ENCODE measurements at places on chromosomes 1 and 21.

GRCh38 chr1:167288390-167289074 is 67.8 kb downstream of the POU2F1 start:
- no peak for DNase-seq

DNA sequence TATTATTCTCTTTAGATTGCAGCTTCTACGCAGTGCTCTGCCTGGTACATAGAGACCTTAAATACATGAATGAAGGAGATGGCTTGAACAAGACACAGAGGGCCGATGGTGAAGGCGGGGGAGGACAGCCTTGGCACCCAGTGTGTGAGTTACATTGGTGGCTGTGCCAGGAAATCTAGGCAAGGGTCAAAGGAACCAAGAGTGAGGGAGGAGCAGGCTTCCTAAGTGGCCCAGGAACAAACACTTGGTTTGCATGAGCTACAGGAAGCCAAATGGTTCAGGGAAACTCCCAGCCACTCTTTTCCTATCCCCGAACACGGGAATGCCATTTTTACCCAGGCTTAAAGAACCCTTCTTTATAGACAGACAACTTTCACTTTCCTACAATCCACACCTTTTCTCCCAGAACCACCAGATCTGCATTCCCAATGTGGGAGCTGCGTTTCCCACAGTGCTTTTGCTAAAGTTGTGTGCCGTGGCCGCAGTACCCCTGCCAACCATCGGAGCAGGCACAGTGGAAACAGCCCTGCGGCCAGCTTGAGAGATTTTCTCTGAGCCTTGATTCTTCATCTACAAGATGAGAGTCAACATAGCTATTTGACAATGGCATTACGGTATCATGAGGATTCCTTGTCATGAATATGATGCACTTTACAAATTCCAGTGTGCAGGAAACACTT is 3.5 kb upstream of the CLEC20A start:
- DNase-seq: no peak

GRCh38 chr1:181139631-181140061 is 51.1 kb downstream of the IER5 start:
- DNase-seq: no peak

DNA sequence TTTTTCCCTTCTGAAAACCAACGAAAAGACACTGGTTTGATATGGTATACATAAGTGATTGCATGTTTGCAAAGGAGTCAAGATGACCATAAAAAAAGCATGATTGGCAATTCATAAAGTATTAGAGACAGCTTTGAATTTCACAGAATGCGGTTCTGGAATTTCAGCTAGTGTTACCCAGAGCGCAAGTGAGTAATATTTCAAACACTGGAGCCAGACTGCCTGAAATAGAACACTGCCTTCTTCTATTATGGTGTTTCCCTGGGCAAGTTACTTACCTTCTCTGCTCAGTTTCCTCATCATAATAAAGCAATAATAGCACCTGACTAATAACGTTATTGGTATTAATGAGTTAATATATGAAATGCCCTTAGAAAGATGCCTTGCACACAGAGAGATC is 54.7 kb downstream of the NEGR1 start:
- no peak for DNase-seq

DNA sequence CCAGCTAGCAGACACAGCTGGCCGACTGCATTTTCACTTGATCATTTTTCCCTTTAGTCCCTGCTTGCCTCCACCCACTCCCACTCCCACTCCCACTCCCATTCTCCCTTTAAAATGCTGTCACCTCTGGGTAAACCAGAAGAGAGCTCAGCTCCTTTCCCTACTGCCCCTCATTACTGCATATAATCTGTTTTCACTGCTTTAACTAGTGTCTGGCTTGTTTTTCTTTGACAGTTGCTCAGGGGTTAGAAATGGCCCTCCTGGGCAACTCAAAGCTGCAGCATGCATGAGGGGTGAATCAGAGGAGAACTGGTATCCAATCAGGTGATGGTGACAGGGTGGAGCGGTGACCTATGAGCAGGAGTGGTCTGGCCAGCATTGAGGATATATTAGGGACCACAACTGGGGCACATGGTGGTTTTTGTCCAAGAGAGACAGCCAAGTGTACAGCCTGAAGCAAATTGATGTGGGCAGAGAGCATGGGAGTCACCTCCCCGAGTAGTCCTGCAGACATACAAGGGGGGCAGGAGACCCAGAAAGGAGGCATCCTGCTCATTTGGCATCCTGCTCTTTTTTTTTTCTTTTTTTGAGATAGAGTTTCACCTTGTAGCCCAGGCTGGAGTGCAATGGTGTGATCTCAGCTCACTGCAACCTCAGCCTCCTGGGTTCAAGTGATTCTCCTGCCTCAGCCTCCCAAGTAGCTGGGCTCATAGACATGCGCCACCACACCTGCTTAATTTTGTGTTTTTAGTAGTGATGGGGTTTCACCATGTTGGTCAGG is 42.6 kb upstream of the SRSF10 start:
- no peak for DNase-seq

GRCh38 chr1:197783510-197783948 is 8.2 kb upstream of the DENND1B start:
- DNase-seq: no peak

- no peak for DNase-seq
These were observed 220.1 kb downstream of the ST6GALNAC3 start for GRCh38 chr1:76294482-76295194.

DNA sequence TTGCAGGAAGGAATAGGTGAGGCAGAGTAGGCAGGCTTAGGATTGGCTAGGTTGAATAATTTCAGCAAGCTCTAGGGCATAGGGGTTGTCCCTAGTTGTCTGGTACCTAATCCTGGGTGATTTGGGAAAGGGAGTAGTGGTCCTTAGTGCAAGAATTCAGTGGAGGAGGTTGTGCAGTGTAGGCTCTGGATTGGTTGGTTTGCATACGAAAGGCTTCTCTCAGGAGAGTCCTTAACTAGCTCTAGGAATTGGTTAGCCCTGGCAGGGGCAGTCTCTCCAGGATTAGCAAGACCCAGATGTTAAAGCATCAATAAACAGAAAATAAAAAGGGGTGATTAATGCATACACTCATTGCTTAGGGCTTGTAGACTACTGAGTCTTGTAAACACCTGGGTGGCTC is 9.6 kb upstream of the CD101 start:
- DNase-seq: no peak

- no peak for DNase-seq
These were observed 10.1 kb downstream of the SLC6A9 start for GRCh38 chr1:44021156-44021555.

GRCh38 chr1:31753707-31754349 is 10.3 kb downstream of the ADGRB2 start:
- DNase-seq: no peak

DNA sequence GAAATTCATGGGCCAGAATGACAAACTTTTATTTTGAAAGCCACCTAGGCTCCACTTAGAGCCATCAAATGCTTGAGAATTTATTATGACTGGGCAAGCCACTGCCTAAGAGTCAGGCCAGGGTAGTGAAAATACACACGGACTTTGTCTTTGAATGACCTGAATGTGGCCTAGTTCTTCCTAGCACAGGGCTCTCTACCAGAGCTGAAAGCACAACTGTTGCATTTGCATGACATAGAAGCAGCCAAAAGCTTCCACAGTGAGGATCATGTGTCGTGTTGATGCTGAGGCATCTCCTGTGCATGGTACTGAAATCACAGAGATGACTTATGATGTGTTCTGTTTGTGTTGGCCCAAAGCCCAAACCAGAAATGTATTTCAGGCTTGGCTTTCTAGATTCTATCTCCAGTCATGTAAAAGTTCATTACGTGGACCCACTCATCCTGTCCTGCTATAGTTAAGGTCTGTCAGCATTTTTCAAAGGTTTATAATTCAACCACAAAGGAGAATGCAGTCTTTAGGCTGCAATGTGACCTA is 164.0 kb upstream of the UBE2U start:
- no peak for DNase-seq

DNA sequence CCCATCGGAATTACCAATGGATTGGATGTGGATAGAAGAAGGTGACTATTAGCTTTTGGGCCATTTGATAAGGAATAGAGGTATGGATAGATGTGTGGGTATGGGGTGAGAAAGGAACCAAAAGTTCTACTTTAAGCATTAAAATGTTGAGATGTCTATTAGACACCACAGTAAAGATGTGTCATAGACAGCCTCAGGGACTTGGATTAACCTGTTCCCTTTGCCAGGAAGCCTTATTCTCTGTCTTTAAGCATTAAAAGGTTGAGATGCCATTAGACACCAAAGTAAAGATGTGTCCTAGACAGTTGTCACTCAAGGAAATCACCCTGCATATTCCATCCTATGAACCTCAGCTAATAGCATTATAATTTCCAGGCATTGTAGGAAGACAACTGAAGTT is 11.0 kb upstream of the DENND1B start:
- no peak for DNase-seq

GRCh38 chr1:247749870-247750269 is 1.9 kb upstream of the OR14A2 start:
- DNase-seq: no peak

DNA sequence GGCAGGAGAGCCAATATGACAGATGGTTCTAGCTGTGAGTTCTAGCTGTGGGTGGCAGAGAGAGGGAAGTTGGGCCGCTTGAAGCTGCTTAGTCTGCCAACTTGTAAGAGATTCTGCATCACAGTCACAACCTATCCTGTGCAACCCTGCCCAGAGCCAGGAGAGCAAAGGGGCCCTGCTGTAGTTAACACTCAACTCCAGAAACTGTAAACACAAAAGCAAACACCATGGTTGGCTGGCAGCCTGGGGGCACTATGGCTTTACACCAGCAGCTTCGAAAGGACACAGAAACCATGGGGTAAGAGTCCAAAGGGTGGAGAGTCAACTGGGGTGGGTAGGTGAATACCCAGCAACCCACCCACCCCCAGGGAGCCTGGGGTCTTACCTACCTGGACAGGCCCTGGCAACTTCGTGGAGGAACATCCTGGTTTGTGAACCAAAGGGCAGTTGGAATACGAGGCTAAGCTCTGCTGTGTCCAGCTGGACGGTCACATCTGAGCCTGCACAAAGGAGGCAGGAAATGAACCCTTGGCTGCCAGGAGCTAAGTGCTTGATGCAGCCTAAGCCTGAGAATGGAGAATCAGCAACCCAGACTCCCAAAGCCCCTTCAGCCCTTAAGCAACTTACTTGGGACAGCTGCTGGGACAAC is 6.4 kb downstream of the INPP5B start:
- DNase-seq: no peak

DNA sequence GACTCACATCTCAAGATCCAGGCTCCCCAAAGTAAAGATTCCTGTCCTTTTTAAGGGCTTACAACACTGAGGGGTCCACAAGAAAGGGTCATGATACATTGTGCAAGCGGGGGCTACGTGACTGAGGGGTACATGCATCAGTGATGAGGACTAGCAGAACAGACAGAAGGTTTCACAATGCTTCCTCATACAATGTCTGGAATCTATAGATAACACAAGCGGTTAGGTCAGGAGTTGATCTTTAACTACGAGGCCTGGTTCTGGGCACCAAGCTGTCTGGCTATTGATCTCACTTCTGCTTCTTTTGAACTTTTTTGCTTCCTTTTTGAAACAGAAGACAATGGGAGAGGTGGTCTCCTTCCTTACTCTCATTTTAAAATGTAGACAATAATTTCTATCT is 718.6 kb downstream of the AMY1C start:
- no peak for DNase-seq

- DNase-seq: no peak
These were observed 30.1 kb upstream of the KCNK2 start for GRCh38 chr1:215052256-215053015.

GRCh38 chr1:194447636-194448035 is 1261.2 kb upstream of the B3GALT2 start:
- DNase-seq: no peak

GRCh38 chr1:167455786-167456446 is 62.4 kb downstream of the CD247 start:
- DNase-seq: peak; percentile 60

DNA sequence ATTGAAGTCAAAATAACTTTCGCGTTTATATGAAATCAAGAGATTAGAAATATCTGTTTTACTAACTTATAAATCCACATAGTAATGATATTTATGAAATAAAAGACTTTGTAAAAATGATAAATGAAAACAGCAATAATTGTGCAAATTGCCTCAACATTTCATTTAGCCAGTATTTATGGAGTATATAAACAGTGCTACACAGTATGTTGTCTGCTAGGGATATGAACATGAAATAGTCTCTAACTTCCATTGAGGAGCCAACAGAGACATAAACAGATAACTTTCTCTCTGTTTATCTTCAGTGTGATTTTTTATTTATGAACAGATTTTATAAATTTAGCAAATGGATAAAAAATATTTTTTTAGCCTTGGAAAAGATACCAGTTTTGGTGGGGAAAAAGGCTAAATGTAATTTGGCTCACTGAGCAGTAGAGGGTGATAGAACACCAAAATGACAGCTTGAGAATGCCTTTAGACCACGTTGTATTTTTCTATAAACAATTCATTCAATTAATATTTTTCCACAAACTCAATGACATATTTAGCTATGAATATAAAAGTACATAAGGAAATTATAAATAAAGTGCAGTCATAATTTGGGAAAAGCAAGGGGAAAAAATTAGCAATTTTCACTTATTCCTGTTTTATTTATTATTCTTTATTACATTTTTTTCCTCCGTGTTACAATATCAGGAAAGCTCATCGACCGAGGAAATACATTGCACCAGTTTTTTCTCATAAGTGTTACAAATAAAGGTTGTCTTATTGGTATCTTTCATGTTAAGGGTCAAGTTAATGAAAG is 47.5 kb upstream of the EEIG2 start:
- DNase-seq: no peak

- DNase-seq: no peak
These were observed 52.9 kb upstream of the DIPK1A start for GRCh38 chr1:93014168-93014567.

DNA sequence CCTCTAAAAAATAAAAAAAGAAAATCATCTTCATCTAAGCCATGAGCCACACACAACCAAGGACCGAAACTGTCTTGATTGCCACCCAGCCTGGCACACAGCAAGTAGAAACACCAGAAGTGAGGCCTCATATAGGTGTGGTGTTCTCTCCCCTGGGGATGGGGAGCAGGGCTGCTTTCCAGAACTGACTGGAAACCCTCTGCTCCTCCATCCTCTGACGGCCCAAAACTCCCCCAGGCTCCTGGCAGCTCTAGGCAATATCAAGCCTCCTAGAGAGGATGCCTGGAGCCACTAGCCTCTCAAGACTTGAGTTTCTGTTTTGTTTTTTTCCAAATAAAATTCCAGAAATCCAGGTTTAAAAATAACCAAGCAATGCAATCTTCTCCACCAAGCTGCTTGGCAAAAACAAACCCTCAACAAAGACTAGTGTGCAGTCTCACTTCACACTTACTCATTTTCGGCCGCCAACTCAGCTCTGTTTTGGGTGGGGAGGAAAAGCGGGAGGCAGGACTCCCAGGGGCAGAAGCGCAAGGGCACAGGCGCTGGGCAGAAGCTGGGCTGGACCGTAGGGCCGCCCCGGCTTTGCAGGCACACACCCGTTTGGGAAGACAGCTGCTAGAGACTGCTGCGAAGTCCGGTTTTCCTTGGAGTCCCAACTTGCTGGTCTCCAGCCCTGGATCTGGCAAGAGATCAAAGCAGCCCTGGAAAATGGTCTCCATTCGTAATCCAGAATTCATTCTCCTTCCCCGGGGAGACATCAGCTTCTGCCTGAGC is 78.2 kb upstream of the CAPZB start:
- no peak for DNase-seq

Data from activated CD8-positive, alpha-beta memory T cell treated with anti-CD3 and anti-CD28 coated beads, Interleukin-2, amount 10 ng/mL, durations not matched to agents 7 days and 5 days (primary cell).